ENCODE measurements at places on chromosomes 11 and 22.

GRCh38 chr11:120573756-120574354 lies 62.3 kb downstream of the GRIK4 start:
- no peak for DNase-seq

- no peak for DNase-seq
Observed at GRCh38 chr11:86060544-86060943, 8.3 kb downstream of the PICALM start.

GRCh38 chr11:17979770-17980371 lies 33.0 kb downstream of the SERGEF start:
- peak; percentile 48 for DNase-seq

DNA sequence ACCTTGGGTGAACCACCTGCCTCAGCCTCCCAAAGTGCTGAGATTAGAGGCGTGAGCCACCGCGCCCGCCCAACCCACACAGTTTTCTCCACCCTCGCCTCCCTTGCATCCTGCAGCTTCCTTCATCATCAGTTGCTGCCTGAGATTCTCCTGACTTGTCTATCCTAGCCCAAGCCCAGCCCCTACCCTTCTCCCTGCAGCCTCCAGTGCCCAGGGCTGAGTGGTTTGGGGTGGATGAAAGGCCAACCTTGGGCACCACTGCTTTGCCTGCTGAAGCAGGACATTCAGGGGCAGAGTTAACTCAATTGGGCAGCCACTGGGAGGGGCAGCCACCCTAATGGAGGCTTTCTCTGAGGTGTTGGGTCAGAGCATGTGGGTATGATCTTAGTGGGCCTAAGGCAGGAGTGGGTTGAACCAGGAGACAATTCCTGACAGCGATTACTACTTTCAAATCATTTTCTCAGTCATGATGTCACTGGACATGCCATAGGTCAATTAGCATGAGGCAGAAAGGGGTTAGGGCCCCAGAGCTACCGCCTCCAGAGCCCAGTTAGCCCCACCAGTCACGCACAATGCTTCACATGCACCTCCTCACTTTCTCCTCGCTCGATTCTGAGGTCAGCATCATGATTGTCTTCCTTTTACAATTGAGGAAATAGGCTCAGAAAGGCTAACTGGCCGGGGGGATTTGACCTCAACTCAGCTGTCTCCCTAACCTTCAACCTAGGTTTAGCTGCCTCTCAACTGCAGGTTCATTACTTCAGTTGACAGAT lies 1.0 kb upstream of the FKBP2 start:
- DNase-seq, result no peak

GRCh38 chr22:45976254-45977002 lies 534 bp downstream of the WNT7B start:
- DNase-seq, result no peak

- DNase-seq, result no peak
Observed at GRCh38 chr22:46618667-46619066, 1.5 kb upstream of the GRAMD4 start.

DNA sequence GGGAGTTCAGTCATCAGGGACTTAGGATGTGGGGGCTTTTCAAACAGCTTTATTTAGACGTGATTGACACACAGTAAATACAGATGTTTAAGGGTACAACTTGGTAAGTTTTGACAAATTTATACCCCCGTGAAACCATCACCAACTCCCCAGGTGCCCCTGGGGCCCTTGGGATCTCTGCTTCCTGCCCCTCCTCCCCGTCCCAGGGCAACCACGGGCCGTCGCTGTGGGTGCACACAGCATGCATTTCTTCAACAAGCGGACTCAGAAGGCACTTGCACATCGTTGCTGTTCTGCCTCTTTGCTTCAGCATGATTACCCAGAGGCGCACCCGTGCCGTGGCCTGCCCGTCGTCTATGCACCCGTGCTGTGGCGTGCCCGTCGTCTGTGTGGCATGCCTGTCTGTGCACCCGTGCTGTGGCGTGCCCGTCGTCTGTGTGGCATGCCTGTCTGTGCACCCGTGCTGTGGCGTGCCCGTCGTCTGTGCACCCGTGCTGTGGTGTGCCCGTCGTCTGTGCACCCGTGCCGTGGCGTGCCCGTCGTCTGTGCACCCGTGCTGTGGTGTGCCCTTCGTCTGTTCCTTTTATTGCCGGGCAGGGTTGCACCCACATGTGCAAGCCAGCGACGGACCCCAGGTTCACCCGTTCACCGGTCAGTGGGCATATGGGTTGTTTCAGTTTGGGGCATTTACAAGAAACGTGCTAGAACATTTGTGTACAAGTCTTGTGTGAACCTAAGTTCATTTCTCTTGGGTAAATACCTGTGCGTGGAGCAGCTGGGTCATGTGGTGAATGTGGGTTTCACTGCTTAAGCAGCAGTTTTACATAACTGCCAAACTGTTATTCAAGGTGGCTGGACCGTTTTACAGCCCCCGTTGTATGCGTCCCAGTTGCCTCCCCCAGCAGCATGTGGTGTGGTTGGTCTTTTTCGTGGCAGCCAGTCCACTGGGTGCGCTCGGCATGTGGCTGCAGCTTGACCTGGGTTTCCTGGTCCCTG lies 8.3 kb downstream of the CD81 start:
- no peak for DNase-seq

GRCh38 chr11:126345283-126345682 lies 10.2 kb upstream of the ST3GAL4 start:
- no peak for DNase-seq

- DNase-seq, result peak; percentile 63
Observed at GRCh38 chr22:17772249-17772957, 1.9 kb downstream of the BID start.

- no peak for DNase-seq
Observed at GRCh38 chr22:46649141-46650077, 29.2 kb downstream of the GRAMD4 start.

DNA sequence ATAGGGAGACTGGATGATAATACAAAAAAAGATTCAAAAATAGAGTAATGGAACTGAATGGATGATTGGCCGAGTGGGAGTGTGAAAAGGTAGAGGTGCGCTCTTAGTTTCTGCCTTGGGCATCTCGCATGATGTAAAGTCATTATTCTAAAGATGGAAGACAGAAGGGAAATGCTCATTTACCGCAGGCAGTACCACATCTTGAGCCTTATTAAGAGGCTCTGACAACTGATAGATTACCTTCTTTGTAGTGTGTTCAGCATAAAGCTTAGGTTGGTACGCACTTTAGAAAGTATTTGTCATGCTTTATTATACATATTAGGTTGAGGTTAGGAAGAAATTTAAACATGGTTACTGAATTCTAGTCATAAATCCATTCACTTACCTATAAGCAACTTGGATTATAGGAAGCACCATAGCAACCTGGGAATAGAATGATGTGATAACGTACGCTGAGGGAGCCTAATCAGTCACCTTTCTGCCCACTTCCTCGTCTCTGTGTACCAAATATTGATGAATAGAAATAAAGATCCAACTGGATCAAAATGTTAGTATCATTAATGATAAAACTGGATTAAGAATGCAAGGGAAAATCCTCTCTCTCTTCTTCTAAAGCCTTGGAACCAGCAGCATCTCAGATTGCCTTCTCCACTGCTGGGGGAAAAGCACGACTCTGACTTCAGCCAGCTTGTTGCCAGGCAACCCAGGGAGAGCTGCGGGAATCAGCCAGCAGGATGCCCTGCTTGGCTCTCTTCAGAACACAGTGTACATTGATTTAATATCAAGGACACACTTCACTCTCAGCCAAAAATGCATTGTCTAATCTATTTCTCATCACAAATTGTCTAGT lies 29.0 kb upstream of the VWA5A start:
- DNase-seq, result no peak

- no peak for DNase-seq
Observed at GRCh38 chr11:13303668-13304649, 26.4 kb downstream of the BMAL1 start.

- DNase-seq, result no peak
Observed at GRCh38 chr11:61739966-61740365, 12.5 kb upstream of the MYRF start.

- peak; percentile 7 for DNase-seq
Observed at GRCh38 chr11:123760894-123761293, 6.6 kb upstream of the OR6X1 start.

DNA sequence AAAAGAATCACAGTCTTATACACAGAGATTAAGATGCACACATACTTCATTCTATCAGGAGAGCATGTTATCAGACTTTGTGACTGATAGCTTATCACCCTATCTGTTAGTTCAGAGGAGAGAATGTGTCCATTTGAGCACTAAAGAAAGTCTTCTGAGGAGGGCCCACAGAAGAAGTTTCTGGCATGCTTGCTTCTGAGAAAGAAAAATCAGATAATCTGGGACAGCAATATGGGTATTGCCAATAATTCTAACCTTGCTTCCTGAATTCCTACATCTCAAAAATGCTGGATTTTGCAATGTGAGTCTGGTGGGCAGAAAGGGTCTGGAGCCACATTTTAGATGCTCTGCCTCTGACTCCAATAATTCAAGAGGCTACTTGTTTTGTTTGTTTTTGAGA lies 128.9 kb downstream of the RBFOX2 start:
- no peak for DNase-seq

DNA sequence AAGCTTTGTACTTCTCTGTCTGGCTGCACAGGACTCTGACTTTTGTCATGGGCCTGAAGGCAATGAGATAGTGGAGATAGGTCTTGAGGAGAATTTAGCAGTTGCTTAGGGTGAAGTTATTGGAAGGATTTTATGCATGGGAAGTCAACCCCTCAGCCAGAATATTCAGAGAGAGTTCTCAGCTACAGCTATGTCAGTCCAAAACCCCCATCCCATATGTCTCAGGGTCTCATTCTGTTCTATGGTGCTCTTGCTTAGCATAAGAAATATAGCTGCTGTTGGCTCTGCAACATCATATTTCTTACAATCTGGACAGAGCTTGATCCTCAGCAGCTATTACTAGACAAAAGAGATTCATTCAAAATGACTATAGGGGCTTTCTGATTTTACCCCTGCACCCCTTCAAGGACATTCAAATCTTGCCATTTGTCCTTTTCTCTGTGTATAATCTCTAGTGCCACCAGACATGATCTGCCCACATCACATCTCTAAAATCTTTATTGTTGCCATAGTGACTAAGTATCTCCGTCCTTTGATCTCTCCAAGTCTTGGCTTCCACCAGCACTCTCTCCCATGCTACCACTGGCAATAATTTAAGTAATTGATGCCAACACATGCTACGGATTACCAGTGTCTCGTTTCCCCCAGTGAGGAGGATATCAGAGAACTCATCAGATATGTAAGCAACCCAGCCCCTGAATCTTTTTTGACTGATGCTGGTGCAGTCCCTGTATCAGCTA lies 327.1 kb upstream of the ISX start:
- DNase-seq, result no peak

DNA sequence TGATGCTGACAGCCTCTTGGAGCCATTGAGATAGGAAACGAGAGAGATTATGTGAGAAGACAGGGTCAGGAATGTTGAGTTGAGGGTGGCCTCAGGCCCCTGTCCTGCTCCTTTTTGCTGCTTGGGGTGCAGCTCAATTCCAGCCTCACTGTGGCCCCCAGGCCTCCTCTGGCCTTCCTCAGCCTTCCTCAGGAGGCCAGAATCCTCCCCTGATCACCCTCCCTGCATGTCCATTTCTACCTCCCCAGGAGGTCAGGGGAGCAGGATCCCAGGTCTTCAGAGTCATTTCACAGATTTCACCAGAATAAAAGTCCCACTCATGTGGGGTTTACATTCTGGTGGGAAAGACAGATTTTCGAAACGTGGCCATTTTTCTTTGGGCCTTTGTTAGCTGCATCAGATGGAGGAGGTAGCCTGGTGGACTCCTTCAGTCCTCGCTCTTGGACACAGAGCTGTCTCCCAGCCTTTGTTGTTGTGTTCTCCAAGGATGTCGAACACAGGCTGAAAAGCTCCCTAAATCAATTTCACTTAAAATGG lies 2.2 kb upstream of the KCNQ1OT1 start:
- no peak for DNase-seq

DNA sequence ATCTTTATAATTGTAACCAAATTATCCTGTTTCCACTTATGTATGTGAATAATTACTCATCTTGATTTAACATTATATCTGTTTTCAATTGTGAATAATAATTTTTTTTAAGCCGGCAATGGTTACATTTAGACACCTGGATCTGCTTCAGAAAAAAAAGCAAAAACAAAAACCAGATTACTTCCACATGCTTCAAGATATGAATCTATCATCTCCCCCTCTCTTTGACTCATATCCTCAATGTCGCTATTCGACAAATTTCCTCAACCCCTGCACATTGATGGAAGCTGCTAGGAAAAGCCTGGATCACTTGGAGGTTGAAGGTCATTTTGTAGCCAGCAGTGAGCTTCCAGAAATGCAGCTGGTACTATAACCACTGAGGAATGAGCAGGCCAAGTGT lies 42.7 kb downstream of the SLC1A2 start:
- DNase-seq, result no peak

DNA sequence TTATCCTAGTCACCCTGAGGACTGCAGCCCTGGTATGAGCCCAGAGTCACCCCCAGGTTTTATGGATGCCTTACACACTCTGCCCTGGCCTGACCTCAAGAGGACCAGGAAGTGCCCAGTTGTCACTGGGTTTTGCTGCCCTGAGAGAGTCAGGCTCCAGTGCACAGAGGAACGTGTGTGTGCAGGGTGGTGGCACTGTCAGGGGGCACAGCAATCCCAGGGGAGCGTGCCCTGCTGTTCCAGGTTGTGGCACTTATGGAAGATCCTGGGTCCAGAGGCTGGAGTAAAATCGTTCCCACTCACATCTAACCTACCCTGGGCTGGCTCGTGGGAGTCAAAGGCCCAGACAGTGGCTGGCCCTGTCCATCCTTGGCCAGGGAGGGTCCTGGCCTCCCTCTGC lies 7.6 kb downstream of the APOBEC3A start:
- DNase-seq, result no peak

DNA sequence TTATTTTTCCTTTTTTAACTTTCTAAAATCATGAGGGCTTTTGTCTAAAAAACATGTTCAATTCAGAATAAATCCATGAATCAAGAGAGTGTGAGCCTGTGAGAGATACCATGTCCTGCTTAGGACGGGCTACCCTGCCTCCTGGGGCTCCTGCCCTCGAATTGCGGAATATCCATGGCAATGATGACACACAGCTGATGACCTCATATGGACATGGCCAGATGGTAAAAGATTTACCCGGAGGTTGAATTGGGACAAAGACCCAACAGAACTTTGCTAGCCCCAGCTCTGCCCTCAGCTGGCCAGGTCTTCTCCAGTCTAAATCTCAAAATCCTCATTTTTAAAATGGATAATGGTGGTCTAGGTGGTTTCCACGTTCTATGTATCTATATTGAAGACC lies 538.1 kb upstream of the API5 start:
- DNase-seq, result no peak

GRCh38 chr22:38313384-38313955 lies 3.8 kb downstream of the CSNK1E start:
- peak; percentile 95 for DNase-seq

DNA sequence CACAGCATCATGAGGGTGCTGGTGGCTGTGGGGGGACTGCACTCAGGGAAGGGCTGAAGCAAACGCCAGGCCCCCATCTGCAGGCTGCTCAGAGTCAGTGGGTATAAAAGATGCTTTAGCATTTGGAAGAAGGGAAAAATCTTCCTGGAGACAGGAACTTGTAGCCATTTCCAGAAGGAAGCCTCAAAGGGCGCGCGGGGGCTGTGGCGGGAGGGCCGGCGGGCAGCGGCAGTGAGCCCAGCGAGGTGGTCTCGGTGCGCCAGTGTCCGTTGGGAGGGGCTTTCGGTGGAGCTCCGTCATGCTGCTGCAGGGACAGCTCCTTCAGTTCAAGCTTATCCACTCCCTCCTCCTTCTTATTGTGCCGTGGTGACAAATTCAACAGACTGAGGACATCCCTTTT lies 63.0 kb upstream of the PITPNB start:
- no peak for DNase-seq

Data from MCF 10A (cell line).